Dorsolateral prefrontal cortex (tissue), 122 donors: ENCODE measurements at places on chromosomes 12 and 14.

DNA sequence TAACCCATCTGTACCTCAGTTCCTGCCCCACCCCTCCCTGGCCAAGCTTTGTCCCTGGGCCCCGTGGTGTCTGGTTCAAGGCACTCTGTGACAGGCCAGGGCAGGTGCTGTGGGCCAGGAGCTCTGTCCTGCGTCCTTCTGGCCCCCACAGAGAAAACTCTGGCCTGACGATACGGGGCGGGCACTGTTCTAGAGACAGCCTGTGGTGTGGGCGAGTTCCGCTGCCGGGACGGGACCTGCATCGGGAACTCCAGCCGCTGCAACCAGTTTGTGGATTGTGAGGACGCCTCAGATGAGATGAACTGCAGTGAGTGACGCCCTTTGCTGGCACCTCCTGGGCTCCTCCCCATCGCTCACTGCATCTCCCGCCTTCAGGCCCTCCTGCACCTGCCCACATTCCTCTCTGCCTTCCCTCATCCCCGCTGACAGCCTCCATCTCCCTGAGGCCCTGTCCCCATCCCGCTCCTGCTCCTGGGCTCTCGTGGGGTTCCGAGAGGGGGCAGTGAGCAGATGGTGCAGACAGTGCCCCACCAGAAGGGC lies 22.8 kb upstream of the NXPH4 start:
- no peak for DNase-seq

DNA sequence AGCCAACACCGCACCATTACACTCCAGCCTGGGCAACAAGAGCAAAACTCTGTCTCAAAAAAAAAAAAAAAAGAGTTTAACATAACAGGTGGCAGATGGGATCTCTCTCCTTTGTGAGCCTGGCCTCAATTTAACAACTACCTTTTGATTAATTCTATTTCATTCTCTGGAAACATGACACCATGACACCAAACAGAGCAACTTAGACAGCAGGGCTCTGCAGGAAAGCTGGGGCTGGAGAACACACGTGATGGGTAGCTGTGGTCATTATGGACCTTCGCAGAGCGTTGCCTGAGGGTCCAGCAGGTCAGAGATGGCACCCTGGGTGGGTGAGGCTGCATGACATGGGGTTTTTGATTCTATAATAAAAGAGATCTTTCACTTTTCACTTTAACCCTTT lies 1.7 kb upstream of the DGLUCY start:
- DNase-seq, result no peak

GRCh38 chr12:57261428-57261865 lies 10.5 kb upstream of the STAC3 start:
- no peak for DNase-seq

DNA sequence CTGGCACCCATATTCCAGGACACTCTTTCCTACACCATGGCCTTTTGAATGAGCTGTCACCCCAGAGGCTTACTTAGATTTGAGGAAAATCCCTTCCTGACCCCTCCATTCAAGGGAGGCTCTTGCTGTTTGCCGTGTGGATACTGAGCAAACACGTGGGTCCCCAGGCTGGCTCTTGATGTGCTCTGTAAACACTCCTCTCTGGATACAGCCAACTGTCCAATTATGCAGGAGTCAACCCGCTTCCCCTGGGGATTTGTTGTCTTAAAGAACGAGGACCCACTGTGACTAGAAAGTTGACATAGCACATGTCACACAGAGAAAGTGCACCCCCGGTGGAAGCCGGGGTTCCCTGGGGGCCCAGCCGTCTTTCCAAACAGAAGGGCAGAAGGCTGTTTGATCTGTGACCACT lies 75.8 kb upstream of the CEP83 start:
- DNase-seq, result no peak

DNA sequence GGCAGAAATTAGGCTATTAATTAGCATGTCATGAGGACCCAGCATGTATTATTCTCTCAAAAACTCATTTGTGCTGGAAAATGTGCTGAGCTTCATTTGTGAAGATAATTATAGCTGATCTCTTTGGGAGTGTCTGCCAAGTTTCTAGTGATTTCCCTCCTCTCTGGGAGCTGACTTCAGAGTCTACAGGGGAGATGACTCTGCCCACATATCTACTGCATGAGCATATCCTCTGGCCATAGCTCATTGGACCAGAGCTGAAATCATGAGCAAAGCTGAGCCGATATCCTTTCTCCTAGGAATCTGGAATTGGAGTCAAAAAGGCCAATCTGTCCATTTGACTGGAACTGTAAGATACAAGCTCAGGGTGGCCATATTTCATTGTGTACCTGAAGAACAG lies 5.9 kb downstream of the CCDC198 start:
- DNase-seq, result no peak

- no peak for DNase-seq
Observed at GRCh38 chr12:31057671-31058070, 16.0 kb upstream of the DDX11 start.

GRCh38 chr12:122527478-122527944 lies 462 bp downstream of the KNTC1 start:
- DNase-seq, result no peak

DNA sequence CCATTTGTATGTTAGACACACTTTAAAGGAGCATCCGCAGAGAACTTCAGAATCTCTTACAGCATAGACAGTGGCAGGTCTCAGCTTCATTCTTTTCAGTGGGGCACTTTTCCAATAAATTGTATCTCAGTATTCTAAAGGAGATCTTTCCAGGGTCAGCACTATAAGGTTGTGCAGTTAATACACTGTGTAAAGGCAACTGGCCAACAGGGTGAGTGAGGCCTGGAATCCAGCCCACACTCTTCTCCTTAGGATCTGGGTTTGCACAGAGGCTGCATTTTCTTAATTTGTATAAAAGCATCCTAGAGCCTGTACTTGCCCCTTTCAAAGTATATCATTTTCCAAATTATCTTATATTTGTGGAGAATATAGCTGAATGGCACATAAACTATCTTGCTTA lies 94.2 kb downstream of the MYF5 start:
- DNase-seq, result no peak

- DNase-seq, result no peak
Observed at GRCh38 chr12:104673696-104674482, 217.1 kb downstream of the CHST11 start.

- DNase-seq, result no peak
Observed at GRCh38 chr14:96573473-96574100, 71.4 kb downstream of the PAPOLA start.

DNA sequence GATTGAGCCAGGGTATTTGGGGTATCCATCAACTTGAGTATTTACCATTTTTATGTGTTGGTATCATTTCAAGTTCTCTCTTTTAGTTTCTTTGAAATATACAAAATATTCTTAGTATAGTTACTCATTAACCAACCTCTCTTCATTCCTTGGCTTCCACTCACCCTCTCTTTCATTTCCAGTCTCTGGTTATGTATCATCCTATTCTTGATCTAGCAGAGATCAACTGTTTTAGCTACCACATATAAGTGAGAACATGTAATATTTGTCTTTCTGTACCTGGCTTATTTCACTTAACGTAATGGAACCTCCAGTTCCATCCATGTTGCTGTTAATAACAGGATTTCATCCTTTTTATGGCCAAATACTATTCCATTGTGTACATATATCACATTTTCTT lies 86.9 kb downstream of the DACT1 start:
- no peak for DNase-seq

GRCh38 chr12:89311703-89312293 lies 40.5 kb downstream of the DUSP6 start:
- DNase-seq, result no peak

DNA sequence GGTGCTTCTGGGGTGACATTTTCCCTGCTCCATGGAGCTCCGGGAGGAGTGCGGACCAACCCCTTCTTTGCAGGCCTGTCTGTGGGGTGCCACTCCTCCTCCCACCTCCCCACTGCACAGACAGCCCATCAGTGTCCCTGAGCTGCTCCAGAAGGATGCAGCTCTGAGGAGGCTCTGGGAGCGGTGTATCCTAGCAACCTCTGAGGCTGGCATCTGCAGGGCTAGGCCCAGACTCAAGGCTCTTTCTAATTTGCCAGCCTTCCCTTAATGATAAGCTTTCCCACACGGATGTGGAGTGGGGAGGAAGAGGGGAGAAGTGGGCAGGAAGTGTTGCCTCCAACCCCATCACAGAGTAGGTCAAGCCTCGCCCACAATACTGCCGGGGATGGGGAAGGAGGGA lies 59.7 kb downstream of the CALM1 start:
- DNase-seq, result peak; percentile 53

DNA sequence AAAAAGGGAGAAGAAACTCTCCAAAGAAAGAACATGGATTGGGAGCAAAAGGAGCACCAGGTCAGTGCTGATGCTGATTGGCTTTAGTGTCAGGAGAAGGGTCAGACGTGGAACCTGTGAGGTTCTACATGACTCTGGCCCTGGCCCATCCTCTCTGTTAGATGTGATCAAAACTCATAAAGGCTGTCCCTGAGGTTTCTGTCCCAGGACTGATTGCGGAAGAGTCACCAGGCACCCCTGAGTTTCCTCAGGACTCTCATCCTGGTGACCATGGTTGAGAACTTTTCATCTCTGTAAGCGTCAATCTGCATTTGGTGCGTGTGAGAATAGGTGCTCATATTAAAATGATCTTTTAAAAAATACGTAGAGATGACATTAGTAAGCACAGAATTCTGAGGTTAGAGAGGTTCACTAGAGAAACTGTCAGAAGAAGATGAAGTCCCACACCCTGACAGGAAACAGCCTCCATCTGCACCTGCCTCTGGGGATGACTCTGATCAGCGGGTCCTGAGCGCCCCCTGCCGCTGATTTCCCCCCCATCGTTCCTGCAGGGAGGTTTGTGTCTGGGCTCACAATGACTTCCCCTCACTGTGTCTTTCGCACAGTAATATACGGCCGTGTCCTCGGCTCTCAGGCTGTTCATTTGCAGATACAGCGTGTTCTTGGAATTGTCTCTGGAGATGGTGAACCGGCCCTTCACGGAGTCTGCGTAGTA lies 741.8 kb downstream of the TMEM121 start:
- no peak for DNase-seq

DNA sequence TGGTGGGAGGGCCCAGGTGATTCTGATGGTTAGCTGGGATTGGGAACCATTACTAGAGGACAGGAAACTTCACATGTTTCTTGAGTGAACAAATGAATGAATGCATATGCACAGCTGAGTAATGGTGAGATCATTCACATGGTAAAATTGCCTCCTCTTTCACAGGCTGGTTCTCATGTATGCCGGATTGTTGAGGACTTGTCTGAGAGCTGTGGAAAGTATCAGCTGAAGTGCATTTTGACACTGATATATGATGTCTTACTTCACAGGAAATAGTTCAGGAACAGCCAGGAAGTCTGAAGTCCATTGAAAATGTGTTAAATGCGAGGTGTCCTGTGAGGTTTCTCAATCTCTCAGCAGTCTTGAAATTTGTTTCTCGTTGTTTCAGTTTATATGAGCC lies 77.6 kb upstream of the DACT1 start:
- DNase-seq, result no peak

DNA sequence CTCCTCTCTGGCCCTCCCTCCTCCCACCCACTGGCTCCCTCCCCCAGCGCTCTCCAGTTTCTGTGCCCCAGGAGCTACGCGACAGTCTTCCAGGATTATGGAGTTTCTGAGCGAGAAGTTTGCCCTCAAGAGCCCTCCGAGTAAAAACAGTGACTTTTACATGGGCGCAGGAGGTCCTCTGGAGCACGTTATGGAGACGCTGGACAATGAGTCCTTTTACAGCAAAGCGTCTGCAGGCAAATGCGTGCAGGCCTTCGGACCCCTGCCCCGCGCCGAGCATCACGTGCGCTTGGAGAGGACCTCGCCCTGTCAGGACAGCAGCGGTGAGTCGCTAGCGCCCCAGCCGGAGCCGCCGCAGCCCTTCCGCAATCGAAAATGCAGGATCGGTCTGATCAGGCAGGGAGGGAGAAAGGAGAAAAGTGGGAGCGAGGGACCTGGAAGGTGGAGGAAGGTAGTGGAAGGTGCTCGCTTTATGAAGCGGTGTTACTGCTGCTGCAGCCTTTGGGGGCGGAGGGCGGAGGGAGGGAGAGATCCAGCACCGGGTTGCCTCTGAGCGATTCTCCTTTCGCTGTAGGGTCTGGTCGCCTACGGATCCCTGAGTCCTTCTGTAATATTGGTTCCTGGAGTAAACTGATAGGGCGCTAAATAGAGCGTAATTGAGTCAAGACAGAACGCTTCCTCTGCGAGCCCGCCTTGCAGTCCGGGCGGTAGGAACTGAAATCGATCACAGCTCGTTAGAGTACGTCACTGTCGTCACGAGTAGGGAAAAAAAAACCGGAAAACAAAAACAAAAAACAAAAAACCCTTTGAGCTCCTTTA lies at the start of gene ALX1:
ALX1 (plus strand) TSS at position 56 of the 819 bp plus-strand sequence; CDS start at position 98, 42 bp downstream.
- DNase-seq, result no peak

DNA sequence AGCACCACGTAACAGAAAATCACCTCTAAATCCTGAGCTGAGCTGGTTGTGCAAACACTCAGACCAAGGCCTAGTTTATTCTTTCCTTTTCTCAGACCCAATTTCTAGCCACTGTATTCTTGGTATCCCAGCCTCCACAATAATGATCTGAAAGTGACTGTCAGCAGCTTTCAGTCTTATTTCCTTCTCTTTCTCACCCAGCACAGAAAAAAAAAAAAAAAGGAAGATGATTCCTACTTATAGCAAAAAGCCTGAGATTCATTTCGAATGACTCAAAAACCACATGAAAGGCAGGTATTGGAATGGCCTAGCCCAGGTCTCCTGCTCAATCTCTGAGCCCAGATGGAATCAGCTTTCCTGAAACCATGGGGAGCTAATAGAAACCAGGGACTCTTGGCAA lies 298.6 kb upstream of the PPFIA2 start:
- no peak for DNase-seq

DNA sequence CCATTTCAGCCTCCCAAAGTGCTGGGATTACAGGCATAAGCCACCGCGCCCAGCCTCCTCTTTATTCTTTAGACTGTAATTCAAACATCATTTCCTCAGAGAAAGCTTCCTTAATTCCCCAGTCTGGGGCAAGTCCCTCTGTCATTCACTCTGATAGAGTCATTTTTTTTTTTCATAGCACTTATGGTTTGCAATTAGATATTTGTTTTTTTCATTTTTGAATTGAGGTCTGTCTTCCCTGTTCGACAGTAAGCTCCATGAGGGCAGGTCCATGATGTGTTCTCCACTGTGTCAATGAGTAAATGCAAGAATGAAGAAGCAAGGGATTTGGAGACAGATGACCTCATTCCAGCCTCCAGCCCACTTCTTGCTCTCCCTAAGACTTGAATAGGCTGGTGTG lies 12.1 kb downstream of the ASIC1 start:
- DNase-seq, result no peak

DNA sequence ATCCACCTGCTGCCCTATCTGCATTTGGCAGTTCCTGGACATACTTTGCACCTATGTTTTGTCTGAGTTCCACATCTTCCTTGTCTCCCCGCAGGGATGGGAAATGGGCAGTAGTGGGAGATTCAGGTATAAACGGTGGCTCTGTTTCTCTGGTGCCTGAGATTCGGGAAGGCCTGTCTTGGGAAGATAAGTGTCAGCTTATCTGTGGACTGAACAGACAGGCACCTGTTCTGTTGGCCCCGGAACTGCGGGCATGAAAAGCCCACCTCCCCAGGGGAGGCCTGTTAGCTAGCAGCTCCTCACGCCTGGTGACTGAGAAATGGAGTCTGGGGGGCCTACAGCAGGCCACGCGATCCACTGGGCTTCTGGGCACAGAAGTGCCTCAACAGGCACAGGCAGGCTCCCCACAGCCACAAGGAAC lies 5.8 kb downstream of the PHB2 start:
- DNase-seq, result no peak

GRCh38 chr14:103576371-103577024 lies 13.7 kb downstream of the COA8 start:
- peak; percentile 77 for DNase-seq
